Testis (tissue), 5 donors: ENCODE measurements at places on chromosomes 2 and 18. TPM values are rescaled to one million over a fixed set of nuclear protein-coding genes. Genes with fewer than 3 reads are reported as not detected.

ATL2 gene
- 96.3 TPM for total RNA-seq

NT5DC4 gene
- total RNA-seq = 2.9 TPM

RGPD5 gene
- 54.0 TPM for total RNA-seq

CYRIA gene
- total RNA-seq = 4.1 TPM

SMAD7 gene
- 14.6 TPM for total RNA-seq

LYG2 gene
- total RNA-seq = 1.7 TPM

TNFAIP6 gene
- 3.3 TPM for total RNA-seq

RAB31 gene
- 110 TPM for total RNA-seq
